ENCODE measurements at places on chromosomes 11 and 22. TPM values are rescaled to one million over a fixed set of nuclear protein-coding genes. Genes with fewer than 3 reads are reported as not detected.

C22orf31 gene
- not detected for total RNA-seq

GUCY1A2 gene
- 2.9 TPM for total RNA-seq

- DNase-seq, result peak; percentile 73
Measured at GRCh38 chr22:43996170-43996980, 27.7 kb upstream of the PARVB start.

GRCh38 chr11:117830072-117830471, 5.5 kb upstream of the FXYD2 start:
- peak; percentile 61 for DNase-seq

- no peak for DNase-seq
Measured at GRCh38 chr22:27135031-27135981, 477.9 kb downstream of the MIAT start.

DNA sequence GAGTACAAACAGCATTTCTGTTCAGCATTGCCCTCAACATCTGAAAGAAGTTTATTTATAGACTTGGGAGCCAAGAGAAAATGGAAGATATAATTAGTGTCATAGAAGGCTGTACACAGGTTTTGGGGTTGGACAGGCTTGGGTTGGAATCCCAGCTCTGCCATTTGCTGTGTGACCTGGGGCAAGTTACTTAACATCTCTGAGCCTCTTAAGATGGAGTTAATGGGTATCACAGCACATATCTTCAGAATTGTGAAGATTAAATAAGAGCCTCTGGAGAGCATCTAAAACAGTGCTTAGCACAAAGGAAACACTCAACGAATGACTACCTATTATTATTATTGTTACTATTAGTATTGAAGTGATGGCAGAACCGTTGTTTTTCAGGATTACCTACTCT, 12.1 kb downstream of the CACNG2 start:
- no peak for DNase-seq

- DNase-seq, result no peak
Measured at GRCh38 chr11:115263799-115264656, 240.2 kb downstream of the CADM1 start.

All from sigmoid colon (tissue), 7 donors.